ENCODE measurements at places on chromosomes 7 and 10. TPM values are rescaled to one million over a fixed set of nuclear protein-coding genes. Genes with fewer than 3 reads are reported as not detected.

GRCh38 chr7:116354171-116354545, 143.8 kb downstream of the TES start:
- H3K4me1 ChIP-seq: peaks cover 15% of the 10 kb centered on the region
- no peaks in the 10 kb centered on the region for H3K36me3 ChIP-seq
- H3K4me3 ChIP-seq: no peak overlapping the region
- no peaks in the 10 kb centered on the region for H3K27me3 ChIP-seq
- DNase-seq: no peak

DNA sequence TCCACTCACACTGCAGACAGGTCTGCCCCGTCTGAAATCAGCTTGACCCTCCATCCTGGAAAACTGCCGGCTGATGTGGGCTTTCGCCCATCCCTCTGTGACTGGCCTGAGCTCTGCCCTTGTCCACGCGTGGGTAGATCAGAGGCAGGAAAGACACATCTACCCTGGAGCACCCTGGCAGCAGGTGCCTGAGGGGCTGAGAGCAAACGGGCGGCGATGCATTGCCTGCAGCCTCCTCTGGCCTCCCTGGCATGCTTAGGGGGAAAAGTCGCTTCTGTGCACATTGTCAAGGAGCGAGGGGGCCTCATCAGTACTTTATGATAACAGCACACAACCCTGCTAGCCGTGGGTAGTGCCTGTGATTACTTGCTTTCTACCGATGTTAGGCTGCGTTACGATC, 109.4 kb downstream of the ADARB2 start:
- no peaks in the 10 kb centered on the region for H3K4me1 ChIP-seq
- H3K27me3 ChIP-seq: peaks cover 55% of the 10 kb centered on the region
- no peaks in the 10 kb centered on the region for H3K36me3 ChIP-seq
- H3K27ac ChIP-seq: no peak overlapping the region

- no peaks in the 10 kb centered on the region for H3K27me3 ChIP-seq
- no peak overlapping the region for H3K4me3 ChIP-seq
- no peak overlapping the region for H3K27ac ChIP-seq
- no peaks in the 10 kb centered on the region for H3K4me1 ChIP-seq
- DNase-seq: no peak
Measured at GRCh38 chr7:17159500-17160037, 138.9 kb upstream of the AHR start.

GRCh38 chr10:29970012-29970396, 89.4 kb downstream of the JCAD start:
- DNase-seq: no peak
- no peaks in the 10 kb centered on the region for H3K36me3 ChIP-seq
- H3K27me3 ChIP-seq: no peaks in the 10 kb centered on the region
- no peak overlapping the region for H3K4me3 ChIP-seq

GRCh38 chr7:87767827-87768226, 108.3 kb downstream of the SLC25A40 start:
- no peak overlapping the region for H3K4me3 ChIP-seq
- no peak for DNase-seq
- no peaks in the 10 kb centered on the region for H3K27me3 ChIP-seq
- H3K27ac ChIP-seq: no peak overlapping the region
- no peaks in the 10 kb centered on the region for H3K36me3 ChIP-seq
- no peaks in the 10 kb centered on the region for H3K4me1 ChIP-seq

DNA sequence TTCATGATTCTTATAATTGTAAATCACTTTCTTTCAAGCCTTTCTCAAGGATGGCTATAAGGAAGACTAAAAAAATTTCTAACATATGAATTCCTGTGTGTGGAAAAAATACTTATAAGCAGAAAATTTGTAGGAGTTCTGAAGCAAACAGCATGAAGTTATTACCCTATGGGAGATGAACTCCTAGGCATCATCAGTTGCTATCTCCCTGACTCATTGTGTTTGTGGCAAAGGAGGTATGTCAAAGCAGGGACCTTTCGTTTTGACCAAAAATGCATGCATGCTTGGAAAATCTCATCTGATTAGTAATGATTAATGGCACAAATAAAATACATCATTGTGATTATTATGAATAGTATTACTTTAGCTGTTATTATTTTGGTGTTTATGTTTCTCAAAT, 59.4 kb downstream of the CALCR start:
- no peaks in the 10 kb centered on the region for H3K4me1 ChIP-seq
- no peak for DNase-seq
- H3K4me3 ChIP-seq: no peak overlapping the region

DNA sequence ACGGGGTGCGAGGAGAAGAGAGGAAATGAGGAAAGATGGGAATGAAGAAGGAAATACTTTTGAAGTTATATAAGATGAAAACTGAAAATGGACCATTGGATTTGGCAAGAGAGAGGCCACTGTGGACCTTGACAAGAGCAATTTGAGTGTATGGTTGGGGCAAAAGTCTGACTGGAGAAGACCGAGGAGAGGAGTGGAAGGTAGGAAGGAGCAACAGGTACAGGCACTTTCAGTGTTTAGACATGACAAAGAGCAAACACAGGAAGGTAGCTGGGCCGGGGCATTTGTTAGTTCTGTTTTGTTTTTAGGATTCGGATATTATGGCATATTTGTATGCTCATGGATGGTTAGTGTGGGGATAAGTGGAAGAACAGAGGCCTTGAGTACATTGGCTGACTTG, 99.4 kb downstream of the TAF3 start:
- H3K4me1 ChIP-seq: no peaks in the 10 kb centered on the region
- no peaks in the 10 kb centered on the region for H3K27me3 ChIP-seq
- H3K27ac ChIP-seq: no peak overlapping the region
- no peak overlapping the region for H3K4me3 ChIP-seq
- H3K36me3 ChIP-seq: no peaks in the 10 kb centered on the region

The SSBP1 gene
- polyA plus RNA-seq: 941 TPM

GRCh38 chr7:80848841-80849240, 70.0 kb downstream of the SEMA3C start:
- H3K36me3 ChIP-seq: no peaks in the 10 kb centered on the region
- H3K27ac ChIP-seq: no peak overlapping the region
- H3K27me3 ChIP-seq: no peaks in the 10 kb centered on the region
- H3K4me3 ChIP-seq: no peak overlapping the region

DNA sequence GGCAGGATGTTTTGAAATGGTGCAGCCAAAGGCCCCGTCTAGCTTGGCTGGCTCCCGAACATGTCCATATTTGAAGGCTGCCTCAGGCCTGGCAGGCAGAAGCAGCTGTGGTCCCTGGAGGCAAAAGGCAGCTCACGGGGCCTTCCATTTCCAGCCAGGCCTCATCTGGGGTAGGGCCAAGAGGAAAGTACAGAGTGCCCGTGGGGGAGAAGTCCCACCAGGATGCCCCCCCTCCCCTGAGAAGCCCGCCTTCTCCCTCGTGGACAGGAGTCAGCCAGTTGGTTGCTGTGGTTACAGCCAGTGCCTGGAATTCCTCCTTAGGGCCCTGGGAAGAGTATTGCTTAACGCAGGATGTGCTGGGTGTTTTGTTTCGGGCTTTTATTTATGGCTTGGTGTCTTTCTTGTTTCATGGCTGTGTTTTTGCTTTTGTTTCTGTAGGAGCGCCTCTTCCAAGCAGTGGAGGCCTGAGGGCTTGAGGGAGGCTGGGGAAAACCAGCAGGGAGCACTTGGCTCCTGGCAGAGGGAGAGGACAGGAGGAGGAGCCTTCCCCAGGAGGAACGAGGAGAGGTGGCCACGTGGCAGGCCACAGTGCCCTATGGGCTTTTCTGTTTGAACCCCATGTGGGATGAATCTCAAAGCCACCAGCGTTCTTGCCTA, 45.4 kb downstream of the CHST3 start:
- DNase-seq: no peak
- H3K27me3 ChIP-seq: peaks cover 26% of the 10 kb centered on the region
- no peaks in the 10 kb centered on the region for H3K36me3 ChIP-seq
- H3K4me1 ChIP-seq: peaks cover 17% of the 10 kb centered on the region

DNA sequence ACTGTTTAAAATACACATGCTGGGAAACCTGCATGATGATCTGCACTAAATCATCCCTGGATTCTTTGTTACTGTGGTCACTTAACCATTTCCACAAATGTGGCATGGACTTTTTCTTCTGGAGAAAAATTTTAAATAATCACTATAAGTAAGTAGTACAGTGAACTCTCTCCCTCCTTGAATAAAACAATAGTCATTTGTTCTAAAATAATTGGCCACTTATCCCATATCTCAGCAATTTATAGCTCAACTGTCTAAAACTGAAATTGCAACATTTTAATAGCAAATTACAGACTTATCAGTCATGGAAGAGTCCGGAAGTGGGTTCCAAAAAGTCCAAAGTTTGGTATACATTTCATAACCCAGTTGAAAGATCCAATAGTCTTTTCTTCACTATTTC, 90.9 kb downstream of the MTERF1 start:
- H3K27me3 ChIP-seq: no peaks in the 10 kb centered on the region
- H3K36me3 ChIP-seq: no peaks in the 10 kb centered on the region
- H3K27ac ChIP-seq: no peak overlapping the region
- no peak for DNase-seq
- no peak overlapping the region for H3K4me3 ChIP-seq
- H3K4me1 ChIP-seq: no peaks in the 10 kb centered on the region
